Osteocyte (in vitro differentiated cells): ENCODE measurements at places on chromosomes 5 and 9.

DNA sequence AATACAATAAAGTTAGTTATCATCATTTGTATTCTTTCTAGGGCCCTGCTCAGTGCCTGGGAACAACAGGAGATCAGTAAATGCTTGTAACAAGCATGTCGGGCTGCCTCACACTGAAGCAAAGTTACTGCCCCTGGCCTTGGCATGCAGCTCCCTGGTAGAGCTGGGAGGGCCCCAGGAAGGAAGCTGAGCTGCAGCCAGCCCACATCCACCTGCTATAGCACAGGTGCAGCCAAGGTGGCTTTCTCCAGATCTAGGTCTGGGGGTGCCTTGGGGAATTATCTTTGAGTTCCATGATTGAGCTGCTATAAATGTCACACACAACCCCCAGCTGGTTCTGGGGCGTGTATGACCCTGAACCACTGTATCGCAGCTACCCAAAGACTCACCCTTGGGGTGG lies 293.4 kb upstream of the MSX2 start:
- H3K4me3 ChIP-seq, result no peak overlapping the region
- peak; percentile 60 for DNase-seq
- H3K36me3 ChIP-seq, result no peaks in the 10 kb centered on the region
- H3K27ac ChIP-seq, result no peak overlapping the region
- peaks cover 3% of the 10 kb centered on the region for H3K4me1 ChIP-seq

- no peaks in the 10 kb centered on the region for H3K27me3 ChIP-seq
- H3K36me3 ChIP-seq, result no peaks in the 10 kb centered on the region
- no peak for DNase-seq
- no peak overlapping the region for H3K4me3 ChIP-seq
Observed at GRCh38 chr5:150181027-150181426, 8.8 kb upstream of the SLC6A7 start.

DNA sequence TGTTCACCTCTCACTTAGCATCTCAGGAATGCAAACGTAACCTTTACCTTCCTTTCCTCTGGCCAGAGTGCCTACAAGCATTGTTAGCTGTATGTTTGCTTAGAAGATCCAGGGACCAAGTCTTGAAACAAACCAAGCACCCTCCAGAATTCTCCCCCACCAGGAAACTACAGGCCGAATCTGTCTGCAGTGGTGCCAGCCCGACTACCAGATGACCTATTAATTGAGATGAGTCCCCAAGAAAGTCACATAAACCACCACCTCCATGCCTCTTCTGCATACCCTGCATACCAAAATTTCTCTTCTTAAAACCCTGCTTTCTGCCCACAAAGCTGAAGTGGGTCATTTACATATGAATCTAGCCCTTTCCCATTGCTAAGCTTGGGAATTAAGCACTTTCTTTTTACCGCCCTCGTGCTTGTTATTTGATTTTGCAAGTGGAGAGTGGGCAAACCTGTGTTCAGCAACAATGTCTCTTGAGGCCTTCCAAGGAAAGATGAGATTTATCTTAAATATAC lies 1239.1 kb downstream of the CDH12 start:
- no peak overlapping the region for H3K4me3 ChIP-seq
- no peaks in the 10 kb centered on the region for H3K36me3 ChIP-seq
- no peak overlapping the region for H3K27ac ChIP-seq
- no peaks in the 10 kb centered on the region for H3K4me1 ChIP-seq

DNA sequence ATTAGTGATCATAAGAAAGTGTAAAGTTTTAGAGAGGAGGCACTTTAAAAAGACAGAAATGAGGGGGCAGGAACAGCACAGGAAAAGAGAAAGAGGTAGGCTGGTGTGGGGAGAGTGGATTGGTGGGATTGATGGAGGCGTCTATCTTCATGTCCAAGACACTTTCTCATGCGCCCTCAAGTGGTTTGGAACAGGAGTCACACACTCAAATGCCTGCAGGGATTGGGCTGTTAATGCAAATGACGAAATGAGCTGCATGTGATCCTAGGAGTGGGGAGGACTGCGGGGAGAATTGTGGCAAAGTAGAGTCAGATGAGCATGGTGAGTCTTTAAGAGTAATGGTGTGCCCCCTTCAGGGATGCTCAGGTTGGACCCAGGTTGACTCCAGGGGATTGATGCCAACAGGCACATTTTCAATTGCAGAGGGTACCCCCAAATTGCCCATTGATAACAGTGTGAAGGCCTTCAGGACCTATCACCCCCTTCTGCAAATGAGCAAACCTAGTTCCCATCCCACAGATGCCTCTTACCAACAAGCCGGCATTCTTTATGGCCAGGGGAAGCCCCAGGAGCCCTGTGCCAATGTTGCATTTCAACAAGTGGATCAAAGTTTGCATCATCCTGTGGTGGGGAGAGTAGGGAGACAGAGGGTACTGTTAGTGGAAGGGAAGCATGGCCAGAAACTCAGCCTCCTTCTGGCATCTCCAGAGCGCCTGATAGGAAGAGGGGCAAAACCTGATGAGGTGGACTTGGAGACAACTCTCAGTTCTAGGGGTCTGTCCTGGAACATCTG lies 5.3 kb downstream of the SLC36A3 start:
- no peaks in the 10 kb centered on the region for H3K36me3 ChIP-seq
- H3K27me3 ChIP-seq, result peaks cover 34% of the 10 kb centered on the region
- DNase-seq, result peak; percentile 48
- H3K27ac ChIP-seq, result no peak overlapping the region
- no peaks in the 10 kb centered on the region for H3K4me1 ChIP-seq
- no peak overlapping the region for H3K4me3 ChIP-seq

GRCh38 chr9:76153902-76154629 lies 240.2 kb downstream of the RFK start:
- H3K36me3 ChIP-seq, result peaks cover 2% of the 10 kb centered on the region
- H3K27ac ChIP-seq, result no peak overlapping the region
- H3K4me1 ChIP-seq, result no peaks in the 10 kb centered on the region
- no peak overlapping the region for H3K4me3 ChIP-seq

DNA sequence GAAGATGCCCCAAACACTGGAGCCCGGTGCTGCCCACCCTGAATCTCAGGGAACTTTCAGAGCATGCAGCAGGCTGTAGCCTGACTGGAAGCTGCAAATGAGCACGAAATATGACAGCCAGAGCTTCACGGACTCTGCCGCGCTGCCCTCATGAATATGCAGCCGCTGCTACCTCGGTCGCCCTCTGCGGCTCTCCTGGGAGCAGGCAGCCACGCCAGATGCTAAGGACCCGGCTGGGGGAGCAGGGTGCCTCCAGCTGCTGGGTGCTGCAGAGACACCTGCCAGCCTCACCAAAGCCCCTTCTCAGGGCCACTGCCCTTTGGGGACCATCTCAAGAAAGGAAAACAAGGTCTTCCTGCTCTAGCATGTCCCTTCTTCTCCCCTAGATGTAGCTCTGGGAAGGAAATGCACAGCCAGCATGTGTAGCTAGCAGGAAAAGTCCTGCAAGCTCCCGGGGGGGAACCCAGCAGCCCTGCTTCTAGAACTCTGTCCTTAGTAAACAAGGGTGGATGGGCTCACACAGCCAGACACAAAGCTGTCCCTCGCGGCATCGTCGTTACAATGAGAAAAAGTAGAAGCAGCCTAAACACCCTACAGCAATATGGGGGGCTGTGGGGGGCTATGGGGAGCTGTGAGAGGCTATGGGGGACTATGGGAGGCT lies 56.8 kb upstream of the OLFM1 start:
- H3K4me1 ChIP-seq, result no peaks in the 10 kb centered on the region
- no peak for DNase-seq
- H3K27me3 ChIP-seq, result peaks cover 8% of the 10 kb centered on the region

DNA sequence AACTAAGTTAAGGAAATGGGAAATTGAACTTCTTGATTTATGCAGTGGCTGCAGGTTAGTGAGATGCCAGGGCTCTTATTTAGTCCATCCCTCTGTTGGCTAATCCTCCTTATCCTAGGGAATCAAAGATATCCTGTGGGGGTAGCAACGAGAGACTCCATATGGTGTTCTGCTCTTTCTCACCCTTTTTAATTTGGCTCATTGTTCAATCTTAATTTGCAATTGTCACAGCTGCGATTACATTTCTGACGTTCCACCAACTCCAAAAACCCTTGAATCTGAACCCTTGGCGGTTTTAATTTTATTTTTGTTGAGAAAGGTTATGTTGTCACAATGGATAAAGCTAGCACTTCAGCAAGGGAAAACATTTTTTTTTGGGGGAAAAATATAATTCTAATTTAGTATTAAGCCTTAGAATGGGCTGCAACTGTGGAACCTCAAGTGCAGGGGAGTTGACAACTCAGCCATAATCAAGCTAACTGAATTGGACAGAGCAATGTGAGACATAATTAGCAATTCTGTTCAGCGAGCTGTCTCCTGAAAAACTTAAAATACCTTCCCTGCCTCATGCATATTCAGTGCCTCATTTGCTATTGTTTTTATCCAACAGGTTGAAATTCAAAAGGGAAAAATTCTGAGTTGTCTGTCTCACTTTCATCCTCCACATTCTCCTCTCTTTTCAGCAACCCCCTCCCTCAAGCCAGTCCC lies 91.3 kb downstream of the MAT2B start:
- peaks cover 4% of the 10 kb centered on the region for H3K27me3 ChIP-seq
- no peak overlapping the region for H3K4me3 ChIP-seq
- no peak for DNase-seq
- no peaks in the 10 kb centered on the region for H3K36me3 ChIP-seq
- H3K27ac ChIP-seq, result no peak overlapping the region

DNA sequence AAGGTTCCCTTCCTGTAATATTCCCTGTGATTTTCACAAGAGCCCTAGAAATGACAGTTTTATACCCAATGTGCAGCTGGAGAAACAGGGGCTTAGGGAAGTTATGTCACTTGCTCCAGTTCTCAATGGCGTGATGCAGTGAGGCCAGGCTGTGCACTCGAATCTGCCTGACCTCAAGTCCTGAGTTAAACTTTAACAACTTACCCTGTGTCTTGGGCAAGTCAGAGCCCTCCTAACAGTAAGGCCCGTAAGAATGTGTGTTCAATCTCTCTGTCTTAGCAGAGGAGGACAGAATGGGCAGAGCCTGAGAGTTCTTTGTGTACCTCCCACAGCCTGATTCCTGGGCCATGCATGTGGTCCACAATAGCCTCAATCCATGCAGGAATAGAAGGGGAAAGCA lies 181.1 kb downstream of the TRIM32 start:
- no peak for DNase-seq
- H3K4me3 ChIP-seq, result no peak overlapping the region
- H3K27me3 ChIP-seq, result peaks cover 28% of the 10 kb centered on the region
- H3K4me1 ChIP-seq, result no peaks in the 10 kb centered on the region
- no peak overlapping the region for H3K27ac ChIP-seq
- H3K36me3 ChIP-seq, result no peaks in the 10 kb centered on the region

DNA sequence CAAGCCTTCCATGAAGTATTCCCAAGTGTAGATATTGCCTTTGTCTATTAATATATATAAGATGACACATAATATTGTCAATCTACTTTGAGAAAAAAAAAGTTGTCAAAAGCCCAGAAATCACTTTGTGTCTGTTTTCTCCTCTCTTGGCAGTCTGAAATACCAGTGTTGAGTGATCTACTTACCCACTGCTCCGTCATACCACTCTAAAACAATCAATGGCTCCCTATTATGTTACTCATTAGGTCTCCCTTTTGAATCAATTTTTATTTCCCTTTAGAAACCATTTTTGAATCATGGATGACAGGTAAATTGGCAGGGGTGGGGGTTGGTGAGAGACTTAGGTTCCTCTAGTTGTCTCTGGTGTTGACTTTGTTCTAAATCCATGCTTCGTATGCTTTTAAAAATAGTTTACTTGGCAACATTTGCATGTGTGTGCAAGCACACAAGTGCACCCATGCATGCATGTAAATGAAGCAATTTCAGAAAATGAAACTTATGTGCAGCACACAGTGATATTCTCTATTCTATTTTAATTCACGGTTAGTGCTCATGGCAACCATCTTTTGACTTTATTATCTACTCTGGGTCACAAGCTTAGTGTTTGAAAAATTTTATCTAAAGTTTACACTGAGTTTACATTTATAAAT lies 378.9 kb downstream of the RAB3C start:
- peaks cover 2% of the 10 kb centered on the region for H3K27me3 ChIP-seq
- no peak for DNase-seq
- no peaks in the 10 kb centered on the region for H3K36me3 ChIP-seq

DNA sequence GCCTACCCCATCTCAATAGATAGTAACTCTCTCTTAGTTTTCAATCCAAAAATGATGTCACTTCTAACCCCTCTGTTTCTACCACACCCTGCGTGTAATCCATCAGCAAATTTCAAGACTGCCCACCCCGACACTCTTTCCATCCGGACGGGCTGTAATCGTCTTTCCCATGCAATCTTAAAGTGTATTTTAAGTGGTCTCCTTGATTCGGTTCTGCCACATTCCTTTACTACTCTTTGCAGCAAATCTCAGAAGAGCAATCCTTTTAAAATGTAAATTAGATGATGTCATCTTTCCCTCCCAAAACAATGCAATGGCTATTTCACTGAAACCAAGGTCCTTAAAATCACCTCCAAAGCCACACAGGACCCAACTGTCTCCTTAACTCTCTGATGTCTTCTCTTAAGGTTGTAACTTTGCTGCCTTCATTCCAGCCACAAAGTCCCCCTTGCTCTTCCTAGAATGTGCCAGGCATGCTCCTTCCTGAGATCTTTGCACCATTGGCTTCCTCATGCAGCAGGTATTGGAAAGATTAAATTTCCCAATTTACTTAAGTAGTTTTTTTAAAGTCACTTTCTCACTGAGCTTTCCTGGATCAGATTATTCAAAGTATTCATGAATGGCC lies 932.5 kb upstream of the WWC1 start:
- no peaks in the 10 kb centered on the region for H3K36me3 ChIP-seq
- peaks cover 3% of the 10 kb centered on the region for H3K27me3 ChIP-seq
- no peaks in the 10 kb centered on the region for H3K4me1 ChIP-seq
- H3K4me3 ChIP-seq, result no peak overlapping the region
- H3K27ac ChIP-seq, result no peak overlapping the region
- no peak for DNase-seq

GRCh38 chr9:111980398-111980797 lies 83.8 kb downstream of the UGCG start:
- H3K4me3 ChIP-seq, result no peak overlapping the region
- no peak overlapping the region for H3K27ac ChIP-seq
- no peaks in the 10 kb centered on the region for H3K27me3 ChIP-seq
- H3K36me3 ChIP-seq, result no peaks in the 10 kb centered on the region

DNA sequence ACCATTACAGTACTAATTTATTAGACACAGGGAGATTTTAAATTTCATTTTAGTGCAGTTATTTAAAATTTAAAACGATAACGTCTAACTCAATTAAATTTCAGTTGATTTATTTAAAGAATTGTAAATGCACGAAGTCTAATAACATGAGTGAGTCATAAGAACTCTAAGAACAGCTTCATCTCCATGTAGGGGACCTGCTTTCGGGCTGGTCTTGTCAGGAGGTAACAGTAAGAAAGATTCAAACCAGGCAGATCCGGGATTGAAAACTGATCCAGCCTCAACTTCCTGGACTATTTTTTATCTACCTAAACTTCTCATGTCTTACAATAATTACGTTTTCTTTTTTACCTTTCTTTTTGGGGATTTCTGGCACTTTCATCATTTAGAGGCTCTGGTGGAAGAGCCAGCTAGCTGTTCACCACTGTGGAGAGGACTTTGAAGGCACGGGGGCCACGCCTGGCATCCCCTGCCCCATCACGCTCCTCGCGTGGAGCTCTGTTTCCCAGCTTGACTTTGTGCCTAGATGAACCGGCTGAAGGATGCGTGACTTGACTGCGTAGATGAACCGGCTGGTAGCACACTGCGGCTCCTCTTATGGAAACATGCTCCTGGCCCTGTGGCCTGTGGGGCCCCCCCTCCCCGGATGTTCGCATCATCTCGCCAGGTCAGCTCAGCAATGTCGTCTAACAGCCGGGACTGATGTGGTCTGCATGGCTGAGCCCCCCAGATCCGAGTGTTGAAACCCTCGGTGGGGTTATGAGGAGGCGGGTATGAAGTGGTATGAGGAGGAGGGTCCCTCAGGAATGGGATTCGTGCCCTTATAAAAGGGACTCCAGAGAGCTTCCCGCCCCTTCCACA lies 26.0 kb downstream of the NDUFS6 start:
- no peak overlapping the region for H3K4me3 ChIP-seq
- no peak for DNase-seq
- no peak overlapping the region for H3K27ac ChIP-seq
- H3K4me1 ChIP-seq, result no peaks in the 10 kb centered on the region
- peaks cover 7% of the 10 kb centered on the region for H3K36me3 ChIP-seq
- no peaks in the 10 kb centered on the region for H3K27me3 ChIP-seq
